ENCODE measurements at places on chromosomes 4 and X.

DNA sequence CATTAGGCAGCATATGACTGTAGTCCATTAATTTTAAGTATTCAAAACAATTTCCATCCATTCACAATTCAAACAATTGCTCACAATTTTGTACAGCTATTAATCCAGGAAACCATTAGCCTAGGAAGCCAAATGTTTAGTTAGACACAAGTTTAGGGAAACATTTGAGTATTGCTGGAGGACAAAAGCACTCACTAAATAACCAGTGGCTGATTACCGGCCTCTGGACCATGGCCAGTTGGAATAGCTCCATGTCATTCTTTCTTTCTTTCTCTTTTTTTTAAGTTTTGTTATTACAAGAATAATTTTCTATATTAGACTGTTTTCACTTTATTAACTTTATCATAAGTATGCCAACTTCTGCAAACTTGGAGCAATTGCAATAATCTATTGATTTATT is 31.3 kb downstream of the TRIML2 start:
- H3K4me3 ChIP-seq = no peak overlapping the region
- H3K36me3 ChIP-seq = no peaks in the 10 kb centered on the region
- H3K27me3 ChIP-seq = no peaks in the 10 kb centered on the region
- no peaks in the 10 kb centered on the region for H3K4me1 ChIP-seq

GRCh38 chr4:177671387-177671786 is 229.2 kb upstream of the AGA start:
- H3K27ac ChIP-seq = no peak overlapping the region
- H3K27me3 ChIP-seq = no peaks in the 10 kb centered on the region
- H3K4me1 ChIP-seq = no peaks in the 10 kb centered on the region
- no peaks in the 10 kb centered on the region for H3K36me3 ChIP-seq
- no peak for DNase-seq

GRCh38 chrX:129748305-129748704 is 9.5 kb downstream of the XPNPEP2 start:
- no peak overlapping the region for H3K27ac ChIP-seq
- no peaks in the 10 kb centered on the region for H3K36me3 ChIP-seq
- H3K4me3 ChIP-seq = no peak overlapping the region
- DNase-seq = no peak
- H3K27me3 ChIP-seq = peaks cover 11% of the 10 kb centered on the region
- no peaks in the 10 kb centered on the region for H3K4me1 ChIP-seq

- no peaks in the 10 kb centered on the region for H3K27me3 ChIP-seq
- H3K27ac ChIP-seq = no peak overlapping the region
- no peak for DNase-seq
- H3K4me1 ChIP-seq = no peaks in the 10 kb centered on the region
- H3K36me3 ChIP-seq = no peaks in the 10 kb centered on the region
These were observed 62.8 kb downstream of the LRBA start for GRCh38 chr4:150952167-150952845.

DNA sequence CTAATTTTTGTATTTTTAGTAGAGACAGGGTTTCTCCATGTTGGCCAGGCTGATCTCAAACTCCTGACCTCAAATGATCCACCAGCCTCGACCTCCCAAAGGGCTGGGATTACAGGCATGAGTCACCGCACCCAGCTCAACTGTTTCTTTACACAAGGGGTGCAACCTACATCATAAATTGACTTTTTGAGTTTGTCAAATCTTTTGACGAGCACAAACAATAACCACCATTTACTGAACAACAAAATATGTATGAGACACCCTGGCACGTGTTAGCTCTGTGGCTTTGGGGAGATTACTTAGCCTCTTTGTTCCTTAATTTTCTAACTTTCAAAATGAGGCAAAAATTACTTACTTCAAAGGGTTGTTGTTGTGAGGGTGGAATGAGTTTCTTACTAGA is 23.5 kb upstream of the SLC34A2 start:
- no peaks in the 10 kb centered on the region for H3K36me3 ChIP-seq
- H3K4me3 ChIP-seq = no peak overlapping the region
- no peak overlapping the region for H3K27ac ChIP-seq
- DNase-seq = no peak
- H3K27me3 ChIP-seq = no peaks in the 10 kb centered on the region
- peaks cover 3% of the 10 kb centered on the region for H3K4me1 ChIP-seq
